AG04450 (cell line): ENCODE measurements at places on chromosomes 13 and 19.

DNA sequence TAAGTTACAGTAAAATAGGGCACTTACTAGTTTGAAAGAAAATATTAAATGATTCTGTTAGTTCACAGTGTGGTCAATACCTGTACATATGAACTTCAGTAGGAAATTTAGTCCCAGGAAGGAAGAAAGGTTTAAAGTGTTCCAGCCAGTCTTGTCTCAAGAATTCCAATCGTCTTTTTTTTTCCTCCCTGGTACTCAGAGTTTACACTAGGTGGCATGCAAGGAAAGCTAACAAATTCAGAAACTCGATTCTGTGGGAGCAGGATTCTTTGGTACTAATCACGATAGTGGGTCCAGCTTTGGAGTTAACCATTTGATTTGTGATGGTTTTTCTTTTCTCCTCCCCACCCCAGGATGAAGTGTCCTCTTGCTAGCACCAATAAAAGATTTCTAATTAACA lies 43.6 kb downstream of the POLR1D start:
- no peak for DNase-seq

DNA sequence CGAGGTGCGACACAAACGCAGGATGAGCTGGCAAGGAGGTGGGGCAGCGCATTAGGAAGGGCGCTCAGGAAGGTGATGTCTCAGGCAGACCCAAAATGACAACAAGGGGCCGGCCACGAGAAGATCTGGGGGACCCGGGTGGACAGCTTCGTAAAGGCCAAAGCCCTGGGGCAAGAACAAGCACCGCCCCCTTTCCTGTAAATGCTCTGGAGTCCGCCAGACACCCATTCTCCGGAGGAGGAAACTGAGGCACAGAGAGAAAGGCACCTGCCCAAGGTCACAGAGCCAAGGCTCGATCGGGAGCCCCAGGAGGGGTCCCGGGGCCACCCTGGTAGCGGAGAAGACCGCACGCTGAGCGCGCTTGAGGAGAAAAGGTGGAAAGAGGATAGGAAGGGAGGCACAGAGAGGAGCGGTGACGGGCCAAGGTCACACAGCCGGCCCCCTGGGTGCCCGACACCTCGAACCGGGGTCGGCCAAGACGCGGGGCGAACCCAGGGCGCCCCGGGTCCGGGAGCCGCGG lies 571 bp downstream of the SAFB2 start:
- DNase-seq: no peak

DNA sequence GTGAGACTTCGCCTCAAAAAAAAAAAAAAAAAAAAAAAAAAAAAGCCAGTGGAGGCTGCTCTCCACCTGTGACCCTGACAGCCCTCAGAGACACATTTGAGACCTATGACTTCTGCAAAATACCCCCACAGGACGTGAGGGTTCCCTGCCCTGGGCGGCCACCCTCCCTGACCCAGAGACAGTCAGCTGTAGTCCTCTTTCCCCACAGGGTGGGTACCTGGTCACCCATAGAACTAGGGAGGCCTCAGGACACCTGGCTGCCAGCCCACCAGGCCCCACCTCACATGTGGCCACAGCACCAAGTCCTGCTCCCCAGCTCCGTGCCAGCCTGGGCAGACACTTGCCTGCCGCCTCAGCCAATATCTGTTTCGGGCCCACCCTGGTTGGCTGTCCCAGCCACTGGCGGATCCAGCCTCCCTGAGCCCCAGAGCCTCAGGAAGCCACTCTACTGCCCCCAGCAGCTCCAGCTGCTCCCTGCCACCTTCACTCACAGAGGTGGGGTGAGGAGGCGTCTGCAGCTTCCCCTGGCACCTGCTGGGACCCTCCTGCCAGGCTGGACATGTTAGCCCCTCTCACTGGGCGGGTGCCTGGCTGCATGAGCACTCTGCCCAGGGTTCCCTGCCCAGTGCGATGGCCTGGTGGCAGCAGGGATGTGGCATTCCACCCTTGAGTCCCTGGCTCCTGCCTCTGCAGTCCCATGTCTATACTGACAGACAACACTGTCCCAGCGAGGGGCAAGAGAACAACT lies 6.9 kb downstream of the MKNK2 start:
- DNase-seq: no peak

DNA sequence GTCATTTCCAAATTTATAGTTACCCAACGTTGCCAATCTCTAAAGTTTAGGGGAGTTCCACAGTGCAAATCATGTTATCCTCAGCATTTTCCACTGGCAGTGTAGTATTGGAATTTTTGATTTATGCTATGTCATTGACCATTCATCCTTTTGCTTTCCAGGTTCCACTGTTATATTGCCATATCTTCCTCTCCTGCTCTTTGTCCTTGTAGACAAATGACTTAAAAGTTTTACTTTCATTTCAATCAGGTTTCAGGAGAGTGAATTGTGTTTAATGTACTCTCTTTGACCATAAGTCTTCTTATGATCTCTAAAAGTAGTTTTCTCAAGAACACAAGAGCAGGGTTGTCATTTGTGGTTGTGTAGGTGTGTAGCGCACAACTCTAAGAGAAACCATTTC lies 274.6 kb downstream of the COG6 start:
- DNase-seq: no peak

GRCh38 chr19:41945135-41945766 lies 13.9 kb downstream of the RABAC1 start:
- no peak for DNase-seq

GRCh38 chr13:42239161-42239560 lies 32.8 kb upstream of the AKAP11 start:
- DNase-seq: no peak

DNA sequence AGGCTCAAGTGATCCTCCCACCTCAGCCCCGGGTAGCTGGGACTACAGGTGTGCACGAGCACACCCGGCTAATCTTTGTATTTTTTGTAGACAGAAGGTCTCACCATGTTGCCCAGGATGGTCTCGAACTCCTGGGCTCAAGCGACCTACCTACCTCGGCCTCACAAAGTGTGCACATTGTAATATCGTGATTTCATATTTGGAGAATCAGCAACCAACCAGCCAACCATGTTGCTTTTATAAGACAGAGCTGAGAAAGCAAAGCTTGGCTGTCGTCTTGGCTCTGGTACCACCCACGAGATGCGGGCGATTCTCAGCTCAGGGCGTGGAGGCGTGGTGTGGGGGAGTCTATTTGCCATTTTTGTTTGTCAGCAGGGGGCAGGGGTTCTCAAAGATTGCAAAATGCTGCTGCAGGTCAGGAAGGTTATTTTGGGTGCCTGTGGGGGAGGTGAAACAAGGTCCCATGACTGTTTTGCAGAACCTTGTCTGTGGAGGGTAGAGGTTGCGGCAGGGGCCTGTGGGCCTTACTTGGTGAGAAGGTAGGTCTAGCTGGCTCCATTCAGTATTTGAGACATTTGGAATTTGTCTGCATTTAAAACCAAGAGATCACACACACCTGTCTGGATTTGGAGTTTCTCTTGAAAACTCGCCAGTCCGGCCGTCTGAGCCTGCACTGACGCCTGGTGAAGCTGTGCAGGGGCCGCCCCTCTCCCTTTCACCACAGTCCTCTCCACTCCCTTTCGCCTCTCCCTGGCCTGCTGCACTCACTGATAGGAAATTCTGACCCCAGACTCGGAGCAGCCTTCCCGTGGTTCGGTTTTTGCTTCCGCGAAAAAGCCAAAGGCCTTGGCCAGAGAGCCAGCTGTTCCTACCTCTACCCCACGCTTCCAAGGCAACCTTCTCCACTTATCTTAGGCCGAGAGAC lies 15.4 kb downstream of the TNFAIP8L1 start:
- no peak for DNase-seq

GRCh38 chr13:110445722-110446574 lies 115.6 kb downstream of the RAB20 start:
- DNase-seq: no peak

DNA sequence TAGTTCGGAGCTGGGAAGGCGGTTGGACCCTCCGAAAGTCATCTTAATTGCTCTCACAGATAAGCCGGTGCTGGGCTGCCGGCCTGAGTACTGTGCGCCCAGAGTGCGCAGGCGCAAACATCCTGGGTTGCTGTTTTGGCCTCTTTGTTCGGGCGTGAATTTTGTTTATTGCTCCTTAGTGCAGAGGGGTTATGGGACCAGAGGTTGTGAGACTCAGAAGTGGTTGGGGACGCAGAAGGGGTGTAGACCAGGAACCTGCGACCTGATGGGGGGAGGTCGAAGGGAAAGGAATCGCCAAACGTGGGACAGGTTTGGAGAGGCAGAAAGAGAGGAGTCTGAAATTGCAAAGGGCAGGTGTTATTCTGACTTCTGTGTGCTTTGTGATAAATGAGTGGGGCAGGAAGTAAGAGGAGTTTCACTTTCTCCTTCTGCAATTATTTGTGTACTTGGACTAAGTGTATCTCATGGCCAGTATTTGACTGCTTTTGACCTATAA lies 607 bp upstream of the ZNF566 start:
- peak; percentile 84 for DNase-seq

GRCh38 chr13:77176350-77176749 lies 149.4 kb upstream of the FBXL3 start:
- peak; percentile 42 for DNase-seq

GRCh38 chr19:34429553-34429952 lies 1.4 kb downstream of the UBA2 start:
- DNase-seq: no peak

- DNase-seq: peak; percentile 23
Measured at GRCh38 chr13:112510002-112510780, 77.8 kb downstream of the TUBGCP3 start.

GRCh38 chr19:19514881-19515641 lies at the start of gene TSSK6:
Gene TSSK6, minus strand, starts transcription at chr19:19515548. Its CDS starts 121 bp downstream, at chr19:19515427.
- DNase-seq: no peak

GRCh38 chr19:10565028-10565566 lies 713 bp downstream of the KRI1 start:
- DNase-seq: no peak

- no peak for DNase-seq
Measured at GRCh38 chr13:30904043-30904442, 2.0 kb upstream of the MEDAG start.

- DNase-seq: no peak
Measured at GRCh38 chr13:84684804-84685203, 802.5 kb upstream of the SLITRK1 start.

DNA sequence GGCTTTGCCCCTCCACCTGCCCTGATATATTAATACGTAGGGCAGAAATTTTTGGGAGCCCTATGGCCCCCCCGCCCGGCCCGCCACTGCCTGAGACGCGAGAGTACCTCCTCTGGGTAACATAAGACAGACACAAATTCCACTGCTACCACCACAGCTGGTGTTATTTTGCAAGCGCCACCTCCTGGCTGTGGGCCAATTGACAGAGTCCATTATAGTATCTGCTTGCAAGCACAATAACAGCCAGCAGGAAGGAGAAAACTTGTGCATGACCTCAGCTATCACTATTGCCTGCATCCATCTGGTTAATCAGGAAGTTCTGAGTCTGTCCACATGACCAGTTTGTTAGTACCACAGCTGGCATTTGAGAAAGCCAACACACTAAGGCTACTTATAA lies 25.3 kb upstream of the OR10H2 start:
- no peak for DNase-seq

DNA sequence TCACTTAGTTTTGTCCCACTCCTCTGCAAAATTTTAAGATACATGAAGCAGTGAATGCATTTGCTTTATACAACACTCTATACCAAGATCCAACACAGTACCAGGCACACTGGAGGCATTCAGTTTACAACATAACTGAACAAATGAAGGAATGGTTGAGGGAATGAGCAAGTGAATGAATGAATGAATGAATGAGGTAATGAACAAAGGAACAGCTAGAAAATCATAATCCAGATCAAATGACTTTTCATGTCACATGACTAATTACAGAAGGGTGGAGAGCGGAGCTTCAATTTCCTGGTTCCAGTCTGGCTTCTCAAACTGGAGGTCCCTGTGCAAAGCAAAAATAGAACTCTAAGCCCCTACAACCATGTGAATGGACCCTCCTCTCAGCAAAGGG lies 16.7 kb downstream of the TBC1D4 start:
- DNase-seq: no peak

DNA sequence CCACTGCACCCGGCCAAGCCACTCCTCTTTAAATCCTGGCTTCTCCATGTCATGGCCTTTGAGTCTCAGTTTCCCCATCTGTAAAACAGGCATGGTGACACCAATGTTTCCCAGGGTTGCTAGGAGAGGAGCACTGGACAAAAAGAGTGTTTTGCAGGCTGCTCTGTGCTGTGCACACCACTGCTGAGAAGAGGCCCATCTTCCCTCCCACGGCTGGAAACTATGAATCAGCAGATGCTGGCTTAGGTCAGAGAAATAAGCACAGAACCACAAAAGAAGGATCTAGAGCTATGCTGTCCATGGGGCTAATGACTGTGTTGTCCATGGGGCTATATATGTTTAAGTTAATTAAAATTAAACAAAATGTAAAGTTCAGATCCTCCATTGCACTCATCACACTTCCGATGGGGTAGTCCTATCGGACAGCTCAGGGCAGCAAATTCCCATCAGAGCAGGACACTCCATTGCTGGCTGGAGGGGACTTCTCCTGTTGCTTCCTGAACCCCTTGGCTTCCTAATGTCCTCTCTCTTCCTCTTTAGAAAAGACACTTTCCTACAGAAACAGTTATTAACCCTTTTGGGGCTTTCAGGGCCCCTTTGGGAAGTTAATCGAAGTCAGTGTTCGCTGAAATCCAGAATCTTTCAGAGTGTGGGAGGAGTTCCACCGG lies 37.1 kb downstream of the TSHZ3 start:
- peak; percentile 18 for DNase-seq

GRCh38 chr13:45194081-45194939 lies 6.5 kb downstream of the KCTD4 start:
- DNase-seq: no peak

- DNase-seq: no peak
Measured at GRCh38 chr19:9939301-9939913, 3.1 kb upstream of the OLFM2 start.

- no peak for DNase-seq
Measured at GRCh38 chr13:42533336-42533591, 40.7 kb upstream of the TNFSF11 start.

GRCh38 chr13:29802621-29803020 lies 47.8 kb downstream of the UBL3 start:
- no peak for DNase-seq

- DNase-seq: no peak
Measured at GRCh38 chr13:106819413-106820180, 251.7 kb upstream of the ARGLU1 start.

DNA sequence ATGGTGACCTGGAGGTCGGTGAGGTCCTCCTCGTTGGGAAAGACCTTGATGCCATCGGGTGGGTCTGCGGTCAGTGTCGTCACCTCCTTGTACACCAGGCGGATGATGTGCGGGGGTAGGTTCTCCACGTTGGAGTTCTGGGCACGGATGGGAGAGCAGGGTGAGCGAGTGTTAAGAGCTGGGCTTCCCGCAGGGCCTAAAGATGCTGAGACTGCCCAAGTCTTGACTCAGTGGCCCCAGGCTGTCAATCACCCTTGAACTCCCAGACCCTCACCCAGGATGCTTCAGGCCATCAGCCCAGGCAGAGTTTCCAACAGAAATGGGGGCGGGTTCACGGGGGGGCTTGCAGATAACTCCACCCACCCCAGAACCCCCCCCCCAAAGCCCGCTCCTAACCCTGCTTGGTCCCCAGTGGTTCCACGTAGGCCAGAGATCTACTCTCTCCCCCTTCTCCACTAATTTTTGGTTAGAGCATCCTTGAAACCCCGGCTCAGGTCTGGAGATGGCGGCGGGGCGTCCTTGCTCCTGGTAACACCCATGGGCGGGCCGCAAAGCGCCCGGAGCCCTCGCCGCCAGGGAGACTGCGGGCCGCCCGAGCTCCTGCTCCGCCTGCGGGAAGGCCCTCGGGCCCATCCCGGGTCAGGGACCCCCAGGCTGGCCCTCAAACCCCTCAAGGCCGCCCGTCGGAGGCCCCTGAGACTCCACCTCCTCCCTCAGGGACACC lies 600 bp downstream of the UBE2S start:
- no peak for DNase-seq
